Caki2 (cell line): ENCODE measurements at places on chromosomes 3 and 15. TPM values are rescaled to one million over a fixed set of nuclear protein-coding genes. Genes with fewer than 3 reads are reported as not detected.

GRCh38 chr3:62361261-62361660, 12.1 kb downstream of the FEZF2 start:
- DNase-seq: no peak

DNA sequence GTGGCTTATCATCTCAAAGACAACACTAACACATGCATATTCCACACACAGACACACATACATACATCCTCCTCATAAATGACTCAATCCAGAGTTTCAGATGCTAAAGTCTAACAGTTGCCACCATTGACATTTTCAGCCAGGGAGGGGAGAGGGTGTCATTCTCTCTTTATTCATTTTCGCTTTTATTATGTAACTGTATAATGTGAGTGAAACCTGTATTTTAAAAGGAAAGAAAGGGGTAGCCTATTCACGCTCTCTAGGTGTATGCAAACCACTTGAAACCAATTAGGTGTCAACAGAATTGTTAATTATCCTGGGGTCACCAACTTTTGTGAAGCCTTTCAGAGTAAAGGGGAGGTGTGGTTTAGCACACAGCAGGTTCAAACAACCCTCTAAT, 1282.9 kb downstream of the ROBO2 start:
- DNase-seq: no peak

- DNase-seq: no peak
These were observed 310.3 kb downstream of the CHST2 start for GRCh38 chr3:143429628-143430514.

WDR93 gene
- 0.93 and 1.5 TPM in 2 replicates for total RNA-seq

DNA sequence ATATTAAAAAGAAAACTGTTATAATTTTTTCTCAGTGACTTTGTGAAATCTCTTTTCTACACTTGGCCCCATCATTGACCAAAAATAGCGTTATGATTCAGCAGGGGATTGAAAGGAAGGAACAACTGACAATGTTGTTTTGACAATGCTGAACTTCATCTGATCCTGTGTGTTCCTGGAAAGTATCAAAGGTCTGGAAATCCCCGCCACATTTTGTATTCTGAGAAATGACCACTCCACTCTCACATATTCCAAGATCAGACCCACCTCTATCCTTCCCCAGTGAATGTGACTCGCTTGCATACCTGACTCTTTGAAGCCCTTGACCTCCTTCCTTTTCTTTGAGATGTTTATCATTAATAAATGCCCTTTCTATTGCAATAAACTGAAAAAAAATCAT, 9.7 kb upstream of the RIOX2 start:
- peak; percentile 15 for DNase-seq

- peak; percentile 41 for DNase-seq
These were observed 32.5 kb upstream of the ZKSCAN7 start for GRCh38 chr3:44522494-44522933.

DNA sequence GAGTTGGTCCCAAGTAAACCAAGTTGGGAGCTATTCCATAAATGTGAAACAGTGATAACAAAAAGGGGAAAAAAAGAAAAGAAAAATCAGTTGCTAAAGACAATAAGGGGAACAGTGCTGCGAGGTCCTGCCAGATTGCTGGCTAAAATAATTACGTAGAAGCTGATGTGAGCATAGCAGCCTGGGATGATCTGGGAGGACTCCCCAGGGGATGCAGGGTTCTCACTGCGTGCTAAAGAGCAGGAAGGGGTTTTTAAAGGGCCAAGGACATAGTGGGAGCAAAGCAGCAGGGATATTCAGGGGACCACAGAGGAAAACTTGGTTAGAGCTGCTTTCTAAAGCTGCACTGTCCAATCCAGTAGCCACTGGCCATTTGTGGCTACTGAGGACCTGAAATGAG, 133.0 kb upstream of the UMPS start:
- DNase-seq: no peak

PHC3 gene
- total RNA-seq: 11.1 and 24.5 TPM in 2 replicates

ATP8B4 gene
- total RNA-seq: not detected in 2 replicates

DNA sequence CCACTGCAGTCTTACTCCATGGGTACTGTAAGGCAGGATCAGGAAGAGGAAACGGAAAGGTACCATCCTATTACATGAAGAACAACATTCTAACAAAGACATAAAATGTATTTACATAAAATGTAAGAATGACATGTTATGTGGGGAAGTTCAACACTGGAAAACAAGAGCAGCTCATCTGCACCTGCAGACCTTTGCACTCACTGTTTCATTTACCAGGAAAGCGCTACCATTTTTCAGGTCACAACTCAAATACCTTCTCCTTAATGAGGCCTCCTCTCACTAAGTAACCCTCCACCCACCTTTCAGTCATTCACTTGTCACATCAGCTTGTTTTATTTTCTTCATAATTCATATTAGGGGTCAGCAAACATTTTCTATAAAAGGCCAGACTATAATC, 2.6 kb downstream of the TMCC1 start:
- DNase-seq: no peak

DNA sequence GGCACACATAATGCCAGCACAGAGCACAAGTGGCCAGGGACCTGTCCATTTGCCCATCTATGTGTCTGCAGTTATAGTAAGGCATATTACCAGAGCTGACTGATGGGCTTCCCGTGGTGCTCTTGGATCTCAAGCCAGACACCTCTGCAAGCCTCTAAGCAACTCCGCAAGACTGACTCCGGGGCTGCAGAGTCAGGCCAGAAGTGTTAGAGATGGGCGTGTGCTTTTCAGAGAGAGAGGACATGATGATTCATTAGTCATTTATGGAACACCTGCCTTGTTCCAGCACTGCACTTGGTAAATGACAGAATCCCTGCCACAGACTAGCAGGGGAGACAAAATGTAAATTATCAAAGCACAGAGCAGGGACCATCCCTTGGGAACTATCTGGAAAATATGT, 559.0 kb downstream of the PDCD6IP start:
- DNase-seq: no peak

- DNase-seq: no peak
These were observed 32.5 kb upstream of the AP3B2 start for GRCh38 chr15:82742134-82742533.

DNA sequence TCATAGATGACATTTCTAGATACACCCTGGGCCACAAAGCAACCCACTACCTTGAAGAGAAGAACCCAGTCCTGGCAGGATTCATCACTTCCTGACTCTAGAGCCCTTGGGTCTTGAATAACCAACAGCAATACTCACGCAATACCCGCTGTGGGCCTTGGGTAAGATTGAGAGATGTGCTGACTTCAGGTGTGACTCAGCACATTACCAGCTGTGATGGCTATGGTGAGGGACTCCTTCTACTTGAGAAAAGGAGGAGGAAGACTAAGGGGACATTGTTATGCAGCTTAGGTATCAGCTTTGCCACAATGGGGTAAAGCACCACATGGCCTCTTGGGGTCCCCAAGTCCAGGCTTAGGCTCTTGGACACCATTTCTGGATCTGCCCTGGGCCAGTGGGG, 14.9 kb downstream of the C3orf33 start:
- no peak for DNase-seq

GRCh38 chr3:43214616-43215015, 71.7 kb upstream of the SNRK start:
- DNase-seq: peak; percentile 40

PRSS50 gene
- total RNA-seq: not detected in 2 replicates

- DNase-seq: no peak
These were observed 115.4 kb upstream of the GADL1 start for GRCh38 chr3:31009881-31010280.

GRCh38 chr3:64398476-64398875, 173.2 kb upstream of the PRICKLE2 start:
- no peak for DNase-seq

GRCh38 chr3:171347301-171348039, 112.7 kb downstream of the TNIK start:
- DNase-seq: no peak

- no peak for DNase-seq
These were observed 874 bp upstream of the ERC2 start for GRCh38 chr3:56469141-56469540.

AGBL1 gene
- not detected in 2 replicates for total RNA-seq

DNA sequence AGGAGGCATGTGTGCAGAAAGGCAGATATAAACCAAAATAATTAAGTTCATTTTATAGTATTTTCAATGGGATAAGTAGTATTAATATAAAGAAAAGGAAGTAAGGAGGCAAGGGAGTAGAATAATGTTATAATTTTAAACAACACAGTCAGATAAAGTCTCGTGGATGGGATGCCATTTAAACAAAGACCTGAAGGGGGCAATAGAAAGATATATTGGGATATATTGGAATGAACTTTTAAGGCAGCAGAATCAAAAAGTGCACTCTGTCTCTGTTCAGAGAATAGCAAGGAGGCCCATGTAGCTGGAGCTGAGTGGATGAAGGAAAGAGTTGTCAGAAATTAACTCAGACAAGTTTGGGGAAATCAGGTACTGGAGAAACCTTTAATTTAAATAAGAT, 158.7 kb downstream of the CGGBP1 start:
- DNase-seq: no peak

ADAMTSL3 gene
- total RNA-seq: 0.43 and 4.5 TPM in 2 replicates

DNA sequence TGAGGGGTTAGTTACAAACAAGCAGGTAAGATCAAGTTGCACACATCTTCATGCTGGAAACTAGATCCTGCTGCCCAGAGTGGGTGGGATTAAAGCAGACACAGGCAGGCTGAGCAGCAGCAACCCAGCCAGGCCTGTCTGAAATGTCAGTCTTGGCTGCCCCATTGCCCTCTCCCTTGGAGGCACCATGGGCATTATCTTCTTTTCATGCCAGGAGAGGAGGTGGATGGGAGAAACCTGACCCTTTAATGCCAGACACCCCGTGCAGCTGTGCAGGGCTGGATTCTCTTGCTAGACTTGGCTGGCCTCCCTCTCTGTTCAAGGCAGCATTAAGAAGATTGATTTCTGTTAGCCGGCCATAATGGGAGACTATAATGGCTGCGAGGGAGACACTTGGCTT, 23.0 kb upstream of the EPHB1 start:
- no peak for DNase-seq

GRCh38 chr3:156474560-156475389, 80.1 kb downstream of the SSR3 start:
- no peak for DNase-seq

PEX11A gene
- total RNA-seq: 9.8 and 12.6 TPM in 2 replicates

- DNase-seq: no peak
These were observed 61.7 kb downstream of the FAM227B start for GRCh38 chr15:49558929-49559328.

- no peak for DNase-seq
These were observed 47.2 kb downstream of the WHAMM start for GRCh38 chr15:82856397-82857170.

- DNase-seq: no peak
These were observed 3.8 kb downstream of the PKM start for GRCh38 chr15:72227192-72227586.

GRCh38 chr3:59502806-59503205, 453.0 kb upstream of the CFAP20DC start:
- no peak for DNase-seq
